ENCODE measurements at places on chromosomes 3 and 15.

GRCh38 chr15:61035311-61035710 is 193.8 kb downstream of the RORA start:
- no peak for DNase-seq

DNA sequence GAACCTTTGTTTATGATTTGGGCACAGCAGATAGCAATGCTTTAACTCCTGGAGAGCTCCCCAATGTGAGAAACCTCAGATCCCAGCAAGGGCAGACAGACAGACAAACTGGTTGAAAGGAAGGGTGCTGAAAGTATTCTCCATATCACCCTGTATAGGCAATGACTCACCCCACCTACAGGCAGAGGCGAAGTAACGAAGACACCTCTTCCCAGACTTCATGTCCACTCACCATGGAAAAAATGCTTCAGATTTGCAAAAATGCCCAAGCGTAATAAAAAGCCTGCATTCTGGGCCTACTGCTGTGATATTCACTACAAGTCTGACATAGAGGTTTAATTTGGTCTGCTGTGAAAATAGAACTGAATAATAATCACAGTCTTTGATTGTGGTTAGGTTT is 50.5 kb downstream of the THBS1 start:
- DNase-seq = no peak

DNA sequence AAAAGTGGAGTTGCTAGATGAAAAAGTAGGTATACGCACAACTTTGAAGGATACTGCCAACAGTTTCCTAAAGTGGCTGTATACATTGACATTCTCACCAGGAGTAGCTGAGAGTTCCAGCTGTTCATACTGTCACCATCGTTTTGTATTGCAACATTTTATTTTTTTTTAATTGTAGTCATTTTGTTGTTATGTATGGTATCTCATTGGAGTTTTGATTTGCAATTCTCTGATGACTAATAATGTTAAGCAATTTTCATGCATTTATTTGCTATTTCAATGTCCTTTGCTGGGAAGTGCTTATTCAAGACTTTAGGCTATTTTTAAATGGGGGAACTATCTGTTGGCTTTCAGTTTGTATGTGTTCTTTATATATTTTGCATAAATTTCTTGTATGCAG is 185.1 kb upstream of the TGFBR2 start:
- DNase-seq = no peak

DNA sequence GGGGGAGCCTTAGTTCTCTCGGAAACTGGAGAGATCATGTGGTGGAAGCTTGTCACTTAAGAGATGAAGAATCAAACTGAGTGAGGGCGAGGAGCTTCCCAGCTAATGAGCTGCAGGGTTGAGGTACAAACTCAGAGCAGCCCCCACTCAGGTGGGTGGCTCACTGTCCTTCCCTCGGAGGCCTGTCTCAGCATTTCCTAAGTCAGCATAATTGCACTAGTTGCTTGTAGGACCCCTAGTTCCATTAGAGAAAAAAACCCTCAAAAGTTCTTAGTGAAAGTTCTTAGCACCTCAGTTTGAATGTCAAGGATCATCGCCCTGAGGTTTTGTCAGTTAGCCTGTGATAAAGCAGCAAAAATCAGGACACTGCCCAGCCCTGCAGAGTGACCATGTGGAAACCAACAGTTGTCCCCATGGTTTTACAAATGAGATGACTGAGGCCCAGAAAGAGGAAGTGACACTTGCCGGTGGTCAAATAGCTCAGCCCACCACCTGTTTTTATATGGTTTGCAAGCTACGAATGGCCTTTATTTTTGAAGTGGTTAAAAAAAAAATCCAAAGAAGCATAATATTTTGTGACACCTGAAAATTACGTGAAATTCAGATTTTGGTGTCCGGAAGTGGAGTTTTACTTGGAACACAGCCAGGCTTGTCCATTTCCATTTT is 11.9 kb downstream of the SMAD6 start:
- DNase-seq = no peak

- no peak for DNase-seq
These were observed 676.0 kb downstream of the GRM7 start for GRCh38 chr3:7536921-7537320.

- no peak for DNase-seq
These were observed 34.6 kb upstream of the MUC13 start for GRCh38 chr3:124969190-124969589.

DNA sequence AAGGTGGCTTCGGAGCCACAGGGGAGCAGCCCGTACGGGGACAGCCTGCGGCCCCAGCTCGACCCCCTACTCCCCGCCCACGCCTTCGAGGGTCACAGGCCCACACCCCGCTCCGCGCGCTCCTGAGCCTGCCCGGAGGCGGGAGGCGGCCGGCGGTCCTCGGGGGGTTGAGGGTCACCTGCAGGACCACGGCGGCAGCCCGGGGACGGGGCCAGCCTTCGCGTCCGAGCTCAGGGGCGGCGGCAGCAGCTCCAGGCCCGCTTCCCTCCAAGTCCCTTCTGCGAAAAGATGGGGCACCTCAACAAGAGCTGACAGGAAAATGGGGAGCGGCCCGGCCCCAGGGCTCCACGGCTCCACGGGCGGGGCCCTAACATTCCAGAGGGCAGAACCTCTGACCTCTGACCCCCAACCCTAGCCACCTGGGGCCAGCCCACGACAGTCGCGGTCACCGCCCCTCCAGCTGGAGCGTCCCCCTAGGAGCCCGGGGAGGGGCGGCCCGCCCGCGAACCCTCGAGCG is 428 bp downstream of the LYSMD4 start:
- DNase-seq = no peak

Measured in gastrocnemius medialis (tissue), 4 donors.